ENCODE measurements at places on chromosomes 12 and 14. TPM values are rescaled to one million over a fixed set of nuclear protein-coding genes. Genes with fewer than 3 reads are reported as not detected.

The TRHDE gene
- under 0.01 TPM for polyA plus RNA-seq

The GRIN2B gene
- polyA plus RNA-seq: not detected

The ZNF385A gene
- 53.9 TPM for polyA plus RNA-seq

The UNC79 gene
- polyA plus RNA-seq: not detected

The LMNTD1 gene
- not detected for polyA plus RNA-seq

The EFS gene
- not detected for polyA plus RNA-seq

The PRICKLE1 gene
- polyA plus RNA-seq: 1.3 TPM

The TESPA1 gene
- 0.23 TPM for polyA plus RNA-seq

The HSPB8 gene
- not detected for polyA plus RNA-seq

The POTEG gene
- polyA plus RNA-seq: not detected

The CLMN gene
- 33.7 TPM for polyA plus RNA-seq

The TSHR gene
- not detected for polyA plus RNA-seq

The PTGER2 gene
- polyA plus RNA-seq: 59.3 TPM

The KRT79 gene
- not detected for polyA plus RNA-seq

The EEF1AKMT3 gene
- polyA plus RNA-seq: 4.2 TPM

The PRPH gene
- polyA plus RNA-seq: not detected

The PROX2 gene
- polyA plus RNA-seq: not detected

The NFE2 gene
- 157 TPM for polyA plus RNA-seq

The EPYC gene
- polyA plus RNA-seq: not detected

The C14orf132 gene
- not detected for polyA plus RNA-seq

The POU6F1 gene
- 3.0 TPM for polyA plus RNA-seq

The CD69 gene
- polyA plus RNA-seq: 6.0 TPM

The TUNAR gene
- not detected for polyA plus RNA-seq

The SRRM4 gene
- not detected for polyA plus RNA-seq

The CD163L1 gene
- polyA plus RNA-seq: 1.0 TPM

The RPGRIP1 gene
- 4.7 TPM for polyA plus RNA-seq

The LRRC43 gene
- polyA plus RNA-seq: not detected

The AICDA gene
- not detected for polyA plus RNA-seq

The CLEC2B gene
- polyA plus RNA-seq: 25.5 TPM

The WNT1 gene
- not detected for polyA plus RNA-seq

The DNAAF2 gene
- polyA plus RNA-seq: 1.9 TPM

The PITPNM2 gene
- 0.08 TPM for polyA plus RNA-seq

The POTEM gene
- polyA plus RNA-seq: not detected

The ZNF140 gene
- polyA plus RNA-seq: 6.2 TPM

The CISTR gene
- not detected for polyA plus RNA-seq

Data from CD14-positive monocyte (primary cell).